ENCODE measurements at places on chromosomes 1 and 21.

DNA sequence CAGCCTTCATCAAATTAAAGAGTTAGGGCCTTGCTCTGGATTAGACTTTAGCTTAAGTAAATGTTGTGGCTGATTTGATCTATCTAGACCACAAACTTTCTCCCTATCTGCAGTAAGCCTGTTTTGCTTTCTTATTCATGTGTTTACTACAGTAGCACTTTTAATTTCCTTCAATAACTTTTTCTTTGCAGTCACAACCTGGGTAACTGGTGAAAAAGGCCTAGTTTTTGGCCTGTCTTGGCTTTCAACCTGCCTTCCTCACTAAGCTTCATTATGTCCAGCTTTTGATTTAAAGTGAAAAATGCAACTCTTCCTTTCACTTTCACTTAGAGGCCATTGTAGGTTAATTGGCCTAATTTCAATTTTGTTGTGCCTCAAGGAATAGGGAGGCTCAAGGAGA lies 12.5 kb upstream of the LPGAT1 start:
- DNase-seq: no peak

GRCh38 chr1:199302554-199302953 lies 663.7 kb downstream of the PTPRC start:
- DNase-seq: no peak

DNA sequence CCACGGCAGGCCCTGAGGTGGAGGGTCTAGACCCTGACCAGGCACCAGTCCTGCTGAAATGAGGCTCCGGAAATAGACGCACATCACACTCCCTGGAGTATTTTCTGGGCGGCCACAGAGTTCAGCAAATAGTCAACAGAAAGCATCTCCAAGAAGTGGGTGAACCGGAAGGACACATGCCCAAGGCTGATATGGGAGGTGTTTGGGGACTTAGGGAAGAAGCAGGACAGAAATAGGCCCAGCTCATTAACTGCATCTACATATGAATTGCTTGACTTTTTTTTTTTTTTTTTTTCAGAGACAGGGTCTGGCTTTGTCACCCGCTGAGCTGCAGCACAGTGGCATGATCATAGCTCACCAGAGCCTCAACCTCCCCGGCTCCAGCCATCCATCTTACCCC lies 36.5 kb upstream of the GPR157 start:
- no peak for DNase-seq

- no peak for DNase-seq
Measured at GRCh38 chr1:197976368-197976767, 59.2 kb downstream of the LHX9 start.

GRCh38 chr1:186568221-186568620 lies 107.3 kb upstream of the PDC start:
- DNase-seq: no peak

DNA sequence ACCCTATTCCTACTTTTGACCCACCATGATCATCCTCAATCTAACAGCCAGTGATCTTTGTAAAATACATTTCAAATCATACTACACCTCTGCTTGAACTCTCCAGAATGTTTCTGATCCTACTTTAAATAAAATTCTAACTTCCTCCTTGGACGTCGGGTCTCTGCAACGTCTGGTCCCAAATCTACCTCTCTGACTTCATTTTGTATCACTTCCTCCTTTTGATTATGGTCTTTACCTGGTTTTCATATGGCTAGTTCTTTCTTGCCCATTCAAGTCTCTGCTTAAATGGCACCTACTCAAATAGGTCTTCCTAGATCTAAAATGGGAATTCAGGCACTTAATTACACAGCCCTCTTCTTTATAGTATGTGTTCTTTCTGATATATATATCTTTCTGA lies 18.2 kb downstream of the PLPPR4 start:
- DNase-seq: no peak

GRCh38 chr1:242546849-242547729 lies 22.6 kb upstream of the PLD5 start:
- no peak for DNase-seq

DNA sequence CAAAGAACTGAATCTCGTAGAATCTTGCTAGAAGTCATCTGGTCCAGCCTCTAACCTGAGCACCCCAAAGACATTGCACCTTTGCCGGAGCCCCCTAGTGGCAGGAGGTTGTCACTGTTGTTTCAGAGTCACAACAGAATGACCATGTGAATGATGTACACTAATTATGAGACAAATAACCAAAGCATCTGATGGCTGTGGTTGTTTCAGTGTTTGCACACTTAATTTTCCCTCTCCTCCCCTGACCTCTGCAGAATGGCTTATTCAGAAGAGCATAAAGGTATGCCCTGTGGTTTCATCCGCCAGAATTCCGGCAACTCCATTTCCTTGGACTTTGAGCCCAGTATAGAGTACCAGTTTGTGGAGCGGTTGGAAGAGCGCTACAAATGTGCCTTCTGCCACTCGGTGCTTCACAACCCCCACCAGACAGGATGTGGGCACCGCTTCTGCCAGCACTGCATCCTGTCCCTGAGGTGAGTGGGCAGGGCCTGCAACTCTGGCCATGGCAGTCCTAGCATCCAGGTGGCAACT lies 26.4 kb downstream of the TRAF5 start:
- DNase-seq: no peak

DNA sequence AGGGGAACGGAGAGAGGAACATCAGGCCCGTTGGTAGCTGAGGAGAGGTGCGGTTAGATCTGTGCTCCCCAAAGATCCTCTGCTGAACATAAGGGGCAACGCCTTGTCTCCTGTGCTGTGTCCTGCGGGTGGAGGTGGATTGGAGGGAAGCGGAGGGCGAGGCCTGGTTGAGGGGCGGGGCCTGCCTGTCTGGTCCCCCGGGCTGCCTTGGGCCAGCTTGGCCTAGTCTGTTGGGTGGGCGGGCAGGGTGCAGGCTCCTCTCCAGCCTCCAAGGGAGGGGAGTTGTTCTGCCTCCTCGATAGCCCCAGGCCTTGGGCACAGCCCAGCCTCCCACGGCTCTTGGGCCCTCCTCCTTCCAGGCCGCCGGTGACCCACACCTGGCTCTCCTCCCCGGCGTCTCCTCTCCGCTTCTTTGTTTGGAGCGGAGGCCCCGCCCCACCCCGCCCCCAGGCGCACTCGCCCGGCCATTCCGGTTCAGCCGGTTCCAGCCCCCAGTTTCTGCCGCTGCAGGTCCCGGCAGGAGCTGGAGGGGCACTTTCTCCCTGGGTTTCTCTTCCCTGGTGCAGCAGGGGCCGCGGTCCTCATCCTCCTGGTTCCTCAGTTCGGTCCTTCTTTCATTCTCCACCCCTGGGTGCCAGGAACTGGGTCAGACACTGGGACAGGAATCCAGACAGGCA lies 19.4 kb downstream of the PTPRF start:
- no peak for DNase-seq

- DNase-seq: no peak
Measured at GRCh38 chr1:36440044-36440443, 10.2 kb downstream of the OSCP1 start.

GRCh38 chr21:33136847-33137502 lies 67.0 kb downstream of the OLIG1 start:
- DNase-seq: no peak

DNA sequence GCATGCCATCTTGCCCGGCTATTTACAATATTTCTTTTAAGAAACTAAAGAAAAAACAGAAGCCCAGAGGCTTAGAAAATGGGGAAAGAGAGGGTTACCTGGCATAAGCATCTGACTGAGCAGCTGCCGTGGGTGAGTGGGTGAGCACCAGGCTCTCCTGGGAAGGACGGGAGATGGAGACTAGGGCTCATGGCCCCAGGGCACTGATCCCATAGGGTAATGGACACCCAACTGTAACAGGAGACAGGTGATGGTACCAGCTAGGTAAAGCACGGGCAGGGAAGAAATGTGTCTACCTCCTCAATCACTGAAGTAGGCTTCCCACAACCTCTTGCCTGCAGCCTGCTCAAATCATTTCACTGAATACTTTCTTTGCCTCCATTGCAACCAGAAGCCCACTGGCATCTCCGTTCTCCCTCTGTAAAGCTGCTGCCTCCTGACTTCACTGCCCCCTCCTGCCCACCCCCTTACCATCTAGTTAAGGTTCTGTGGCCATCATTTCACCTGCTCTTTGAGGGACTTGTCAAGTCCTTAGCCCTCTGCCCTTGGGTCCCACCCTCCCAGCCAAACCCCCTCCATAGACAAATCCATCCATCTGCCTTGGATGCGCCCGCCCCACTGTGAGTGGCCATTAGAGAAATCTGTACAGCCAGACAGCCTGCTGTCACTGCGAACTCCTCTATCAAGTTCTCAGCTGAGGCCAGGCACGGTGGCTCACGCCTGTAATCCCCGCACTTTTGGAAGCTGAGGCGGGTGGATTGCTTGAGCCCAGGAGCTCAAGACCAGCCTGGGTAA lies 6.2 kb downstream of the TMEM125 start:
- no peak for DNase-seq

- DNase-seq: no peak
Measured at GRCh38 chr1:184463680-184464079, 76.9 kb downstream of the C1orf21 start.

DNA sequence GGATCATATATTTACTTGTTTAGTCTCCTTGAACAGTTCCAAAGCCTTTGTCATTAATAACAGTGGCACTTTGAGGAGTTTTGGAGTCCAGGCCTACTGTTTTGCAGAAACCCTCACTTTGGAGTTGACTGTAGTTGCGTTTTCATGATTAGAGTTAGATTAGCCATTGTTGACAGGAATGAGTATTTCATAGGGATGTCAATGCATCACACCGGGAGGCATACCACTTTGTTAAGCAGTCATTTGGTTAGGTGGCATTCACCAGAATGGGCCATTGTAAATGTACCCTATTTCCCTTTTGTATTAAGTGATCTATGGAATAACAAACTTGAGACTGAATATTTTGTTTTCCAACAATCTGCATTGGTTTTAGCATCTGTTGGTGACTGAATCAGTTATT lies 11.8 kb downstream of the MRPS6 start:
- DNase-seq: no peak

DNA sequence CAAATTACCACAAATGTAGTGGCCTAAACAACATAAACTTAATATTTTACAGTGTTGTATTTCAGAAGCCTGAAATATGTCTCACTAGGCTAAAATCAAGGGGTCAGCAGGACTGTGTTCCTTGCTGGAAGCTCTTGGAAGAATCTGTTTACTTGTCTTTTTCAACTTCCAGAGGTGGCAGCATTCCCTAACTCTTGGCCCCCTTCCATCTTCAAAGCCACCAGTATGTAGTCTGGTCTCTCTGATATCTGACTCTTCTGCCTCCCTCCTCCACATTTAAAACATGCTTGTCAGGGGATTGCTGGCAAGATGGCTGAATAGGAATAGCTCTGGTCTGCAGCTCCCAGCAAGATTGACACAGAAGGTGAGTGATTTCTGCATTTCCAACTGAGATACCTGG lies 567.5 kb downstream of the PLA2G4A start:
- no peak for DNase-seq

GRCh38 chr1:108503062-108503733 lies 53.1 kb downstream of the NBPF6 start:
- no peak for DNase-seq

GRCh38 chr1:41122851-41123518 lies 101.5 kb upstream of the SLFNL1 start:
- DNase-seq: no peak

GRCh38 chr21:45217010-45217409 lies 70.7 kb downstream of the POFUT2 start:
- DNase-seq: no peak

GRCh38 chr1:156319664-156320063 lies 18.4 kb downstream of the CCT3 start:
- DNase-seq: no peak

- no peak for DNase-seq
Measured at GRCh38 chr1:167934426-167935215, 1.9 kb upstream of the DCAF6 start.

DNA sequence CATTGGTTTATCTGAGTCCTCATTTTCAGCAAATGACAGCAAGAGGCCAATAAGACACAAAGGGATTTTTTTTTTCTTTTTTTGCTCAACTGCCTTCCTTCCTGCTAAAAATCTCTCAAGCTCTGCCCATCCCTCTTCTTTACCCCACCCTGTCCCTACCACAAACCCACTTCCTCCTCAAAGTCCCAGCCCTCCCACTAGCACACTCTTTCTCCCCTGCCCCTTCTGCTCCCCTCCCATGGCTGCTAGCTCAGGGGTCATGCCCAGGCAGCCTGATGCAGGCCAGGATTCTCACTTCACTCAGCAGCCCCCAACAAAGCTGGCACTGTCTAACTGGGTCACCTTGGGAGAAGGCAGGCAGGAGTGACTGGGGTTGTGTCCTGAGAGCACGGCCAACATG lies 28.8 kb upstream of the PPP2R5A start:
- DNase-seq: no peak

DNA sequence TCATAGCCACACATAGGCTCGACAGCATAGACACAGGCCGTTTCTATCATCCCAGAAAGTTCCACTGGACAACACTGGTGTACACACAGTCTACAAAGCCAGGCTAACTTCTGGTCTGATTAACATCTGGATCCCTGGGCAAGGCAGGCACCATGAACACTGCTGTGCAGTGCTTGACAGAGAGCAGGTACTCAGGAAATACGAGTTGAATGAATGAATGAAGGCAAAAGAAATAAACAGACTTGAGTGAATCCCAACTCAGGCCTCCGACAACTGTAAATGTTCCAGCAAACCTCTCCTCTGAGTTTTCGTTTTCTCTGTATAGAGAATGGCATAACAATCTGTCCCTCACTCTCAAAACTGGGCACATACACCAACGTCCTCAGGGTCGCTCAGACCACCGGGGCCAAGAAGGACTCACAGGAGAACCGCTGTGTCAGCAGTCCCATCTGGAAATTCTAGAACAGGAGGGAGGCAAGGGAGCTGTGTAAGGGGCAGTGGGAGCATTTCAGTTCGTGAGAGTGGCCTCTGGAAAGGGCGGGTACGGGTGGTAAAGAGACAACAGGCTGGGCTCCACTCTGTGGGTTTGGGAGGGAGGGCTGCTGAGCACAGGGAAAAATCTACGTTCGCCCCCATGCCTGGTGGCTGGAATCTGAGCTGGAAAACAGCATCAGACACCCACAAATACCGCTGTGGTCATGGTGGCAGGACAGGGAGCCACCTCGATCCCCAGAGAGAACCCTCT lies 15.1 kb upstream of the ECE1 start:
- DNase-seq: no peak

DNA sequence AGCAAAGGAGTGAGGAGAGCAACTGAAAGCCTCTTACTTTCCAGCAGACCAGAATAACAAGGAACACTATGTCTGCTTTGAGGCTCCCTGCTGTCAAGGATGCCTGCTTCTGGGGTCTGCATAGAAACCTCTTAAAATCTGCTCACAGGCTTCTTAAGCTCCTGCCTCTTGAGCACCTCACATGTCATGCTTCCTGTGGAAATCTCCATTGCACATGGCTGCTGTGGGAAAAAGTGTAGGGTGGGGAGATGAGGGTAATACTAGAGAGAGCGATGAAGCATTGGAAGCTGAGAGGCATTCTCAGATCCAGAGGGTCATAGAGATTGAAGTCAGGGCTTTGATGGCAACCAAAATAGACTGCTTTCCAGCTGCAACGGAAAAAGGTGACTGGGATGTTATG lies 6.2 kb upstream of the HLX start:
- DNase-seq: no peak

- DNase-seq: no peak
Measured at GRCh38 chr1:204435872-204436271, 24.3 kb upstream of the PPP1R15B start.

Measured in left renal pelvis (tissue), 4 donors.